ENCODE measurements at places on chromosomes 11 and 22.
A peak's percentile ranks its signal among the peaks of the same experiment; 100 is the strongest.

DNA sequence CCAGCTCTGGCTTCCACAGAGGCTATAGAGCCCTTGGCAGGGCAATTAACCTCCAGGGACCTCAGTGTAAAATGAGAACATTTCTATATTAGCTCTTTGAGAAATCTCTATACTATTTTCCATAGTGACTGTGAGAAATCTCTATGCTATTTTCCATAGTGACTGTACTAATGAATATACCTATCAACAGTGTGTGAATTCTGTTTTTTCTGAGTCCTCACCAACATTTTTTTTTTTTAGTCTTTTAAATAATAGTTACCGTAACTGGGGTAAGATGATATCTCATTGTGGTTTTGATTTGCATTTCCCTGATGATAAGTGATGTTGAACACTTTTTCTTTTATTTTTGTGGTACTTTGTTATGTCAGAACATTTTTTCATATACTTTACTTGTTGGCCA lies 7.0 kb upstream of the MTNR1B start:
- no peaks in the 10 kb centered on the region for H3K36me3 ChIP-seq
- no peak for DNase-seq
- H3K27ac ChIP-seq = no peak overlapping the region
- H3K27me3 ChIP-seq = no peaks in the 10 kb centered on the region
- no peaks in the 10 kb centered on the region for H3K4me1 ChIP-seq

- DNase-seq = no peak
- H3K36me3 ChIP-seq = no peaks in the 10 kb centered on the region
- no peak overlapping the region for H3K27ac ChIP-seq
- no peak overlapping the region for H3K4me3 ChIP-seq
- H3K27me3 ChIP-seq = no peaks in the 10 kb centered on the region
Measured at GRCh38 chr11:71305041-71305440, 52.7 kb upstream of the SHANK2 start.

DNA sequence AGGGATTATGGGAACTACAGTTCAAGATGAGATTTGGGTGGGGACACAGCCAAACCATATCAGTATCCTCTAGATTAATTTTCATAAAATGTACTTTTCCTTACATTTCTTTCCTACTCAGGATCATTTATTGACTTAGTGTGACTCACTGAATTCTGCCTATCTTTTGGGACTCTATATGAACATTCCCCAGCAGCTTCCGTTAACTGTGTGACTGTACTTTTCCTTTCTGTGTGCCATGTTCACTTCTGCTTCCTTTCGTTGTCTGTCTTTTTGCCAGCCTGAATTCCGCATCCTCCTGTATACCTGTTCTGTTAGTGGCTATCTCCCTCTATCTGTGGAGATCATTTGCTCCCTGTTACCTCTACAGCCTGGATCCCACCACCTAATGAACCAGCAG lies 48.8 kb downstream of the SPECC1L start:
- DNase-seq = no peak
- no peak overlapping the region for H3K27ac ChIP-seq
- peaks cover 4% of the 10 kb centered on the region for H3K4me1 ChIP-seq
- H3K27me3 ChIP-seq = no peaks in the 10 kb centered on the region

DNA sequence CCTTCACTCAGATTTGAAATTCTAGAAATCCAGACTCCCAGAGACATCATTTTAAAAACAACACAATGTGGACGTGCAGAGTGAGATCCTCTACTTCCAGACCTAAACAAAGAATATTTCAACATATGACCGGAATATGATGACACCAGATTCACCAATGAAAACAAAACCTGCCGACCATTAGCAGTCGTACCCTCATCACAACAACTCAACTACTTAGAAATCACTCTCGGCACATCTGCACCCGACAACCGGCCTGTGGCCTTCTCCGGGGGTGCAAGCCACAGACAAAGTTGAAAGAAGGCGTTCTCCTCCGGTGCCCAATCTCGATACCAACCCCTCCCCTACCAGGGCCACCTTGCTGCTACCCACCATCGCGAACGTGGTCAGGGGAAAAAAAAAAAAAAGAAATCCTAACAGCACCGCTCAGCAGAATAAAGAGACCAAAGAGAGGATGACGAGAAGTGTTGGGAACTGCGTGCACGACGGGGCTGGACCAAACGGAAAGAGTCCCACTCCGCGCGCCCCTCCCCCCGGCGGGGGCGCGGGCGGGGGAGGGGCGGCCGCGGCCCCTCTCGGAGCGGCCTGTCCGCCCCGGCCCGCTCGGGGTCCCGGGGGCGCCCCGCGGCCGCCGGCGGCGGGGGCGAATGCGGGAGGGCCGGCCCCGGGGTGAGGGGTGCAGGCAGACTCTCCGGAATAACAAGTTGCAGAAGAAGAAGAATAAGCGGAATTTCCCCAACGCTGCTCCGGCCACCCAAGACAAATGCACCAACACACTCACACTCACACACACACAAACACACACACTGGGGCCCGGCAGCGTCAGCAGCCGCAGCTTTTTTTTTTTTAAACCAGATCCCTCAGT lies 1.7 kb downstream of the PHF21A start:
- peak overlapping the region; percentile 93 for H3K27ac ChIP-seq
- H3K4me3 ChIP-seq = peak overlapping the region; percentile 63
- peaks cover 29% of the 10 kb centered on the region for H3K4me1 ChIP-seq
- no peaks in the 10 kb centered on the region for H3K27me3 ChIP-seq
- DNase-seq = peak; percentile 56
- no peaks in the 10 kb centered on the region for H3K36me3 ChIP-seq

GRCh38 chr11:89181111-89181510 lies 3.4 kb downstream of the TYR start:
- no peak overlapping the region for H3K4me3 ChIP-seq
- H3K27me3 ChIP-seq = no peaks in the 10 kb centered on the region
- no peaks in the 10 kb centered on the region for H3K4me1 ChIP-seq
- H3K36me3 ChIP-seq = no peaks in the 10 kb centered on the region
- no peak for DNase-seq
- no peak overlapping the region for H3K27ac ChIP-seq

DNA sequence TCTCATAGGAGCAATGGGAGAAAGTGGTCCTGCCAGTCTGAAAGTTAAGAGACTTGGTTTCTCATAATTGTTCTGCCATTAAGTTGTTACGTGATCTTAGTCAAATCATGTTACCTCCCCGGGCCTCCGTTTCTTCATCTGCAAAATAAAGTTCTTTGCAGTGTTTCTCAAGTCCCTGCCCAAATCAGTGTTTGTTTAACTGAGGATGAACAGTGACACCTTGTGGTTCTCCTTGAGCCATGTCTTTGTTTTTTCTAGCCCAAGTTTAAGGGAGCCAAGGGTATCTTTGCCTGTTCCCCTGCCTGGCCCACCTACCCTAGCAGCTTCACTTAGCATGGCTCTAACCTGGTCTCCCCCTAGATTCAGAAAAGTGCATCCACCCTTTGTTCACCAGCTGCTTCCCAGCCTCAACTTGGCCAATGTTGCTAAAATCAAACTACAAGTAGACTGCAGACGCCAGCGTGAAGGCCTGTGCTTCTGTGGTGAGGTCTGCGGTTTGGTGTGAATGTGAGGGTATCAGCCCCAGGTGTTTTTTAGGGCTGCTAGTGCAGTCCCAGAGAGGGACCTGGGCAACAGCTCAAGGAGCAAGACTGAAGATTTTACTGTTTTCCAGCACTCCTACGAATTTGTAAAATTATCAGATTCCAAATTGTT lies 35.5 kb downstream of the FZD4 start:
- H3K27me3 ChIP-seq = no peaks in the 10 kb centered on the region
- H3K4me1 ChIP-seq = peaks cover 54% of the 10 kb centered on the region

DNA sequence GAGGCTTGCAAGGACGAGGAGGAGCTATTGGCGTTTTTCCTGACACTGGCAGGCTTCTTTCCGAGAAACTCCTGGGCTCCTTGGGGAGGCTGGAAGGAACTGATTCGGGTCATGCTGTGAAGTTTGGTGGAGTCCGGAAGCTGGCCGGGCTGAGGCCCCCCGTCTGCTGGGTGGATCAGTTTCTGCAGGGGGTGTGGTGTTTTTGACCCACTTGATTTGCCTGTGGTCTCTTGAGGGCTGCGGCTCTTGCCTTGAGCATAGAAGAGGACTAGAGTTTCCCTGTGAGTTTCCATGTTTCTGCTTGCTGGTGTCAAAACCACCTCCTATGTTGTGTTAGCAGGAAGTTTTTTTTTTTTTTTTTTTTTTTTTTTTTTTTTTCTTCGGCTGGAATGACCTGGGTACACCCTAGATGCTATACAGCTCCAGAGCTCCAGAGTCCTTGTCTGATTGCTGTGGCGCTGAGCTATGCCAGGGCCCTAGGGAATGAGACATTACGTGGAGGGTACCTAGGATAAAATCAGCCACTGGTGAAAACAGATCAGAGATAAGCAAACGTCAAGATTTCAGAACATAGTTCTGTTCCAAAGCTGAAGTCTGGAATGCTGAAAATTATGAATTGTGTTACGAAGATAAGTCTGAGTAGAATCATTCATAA lies 728 bp downstream of the TBC1D22A start:
- peak overlapping the region; percentile 93 for H3K27ac ChIP-seq
- H3K36me3 ChIP-seq = no peaks in the 10 kb centered on the region
- no peaks in the 10 kb centered on the region for H3K27me3 ChIP-seq
- DNase-seq = peak; percentile 38
- peak overlapping the region; percentile 69 for H3K4me3 ChIP-seq
- no peaks in the 10 kb centered on the region for H3K4me1 ChIP-seq

DNA sequence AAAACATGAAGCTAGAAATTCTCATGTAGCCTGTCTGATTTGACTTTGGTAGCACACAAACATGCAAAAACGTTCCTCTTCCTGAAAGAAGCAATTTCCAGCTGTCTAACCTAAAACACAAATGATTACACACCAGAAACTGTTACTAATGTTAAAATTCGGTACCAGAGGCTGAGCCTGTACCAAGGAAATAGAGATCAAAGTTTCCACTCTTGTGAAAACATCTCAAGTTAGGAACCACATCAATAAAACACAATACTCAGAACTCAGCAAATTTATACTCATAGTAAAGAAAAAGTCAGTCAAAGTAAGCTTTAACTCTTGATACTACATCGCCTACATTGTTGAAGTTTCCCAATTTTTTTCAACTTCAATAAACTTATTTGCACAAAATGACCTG lies 107.8 kb downstream of the FCHSD2 start:
- DNase-seq = no peak
- no peaks in the 10 kb centered on the region for H3K27me3 ChIP-seq
- no peak overlapping the region for H3K27ac ChIP-seq

DNA sequence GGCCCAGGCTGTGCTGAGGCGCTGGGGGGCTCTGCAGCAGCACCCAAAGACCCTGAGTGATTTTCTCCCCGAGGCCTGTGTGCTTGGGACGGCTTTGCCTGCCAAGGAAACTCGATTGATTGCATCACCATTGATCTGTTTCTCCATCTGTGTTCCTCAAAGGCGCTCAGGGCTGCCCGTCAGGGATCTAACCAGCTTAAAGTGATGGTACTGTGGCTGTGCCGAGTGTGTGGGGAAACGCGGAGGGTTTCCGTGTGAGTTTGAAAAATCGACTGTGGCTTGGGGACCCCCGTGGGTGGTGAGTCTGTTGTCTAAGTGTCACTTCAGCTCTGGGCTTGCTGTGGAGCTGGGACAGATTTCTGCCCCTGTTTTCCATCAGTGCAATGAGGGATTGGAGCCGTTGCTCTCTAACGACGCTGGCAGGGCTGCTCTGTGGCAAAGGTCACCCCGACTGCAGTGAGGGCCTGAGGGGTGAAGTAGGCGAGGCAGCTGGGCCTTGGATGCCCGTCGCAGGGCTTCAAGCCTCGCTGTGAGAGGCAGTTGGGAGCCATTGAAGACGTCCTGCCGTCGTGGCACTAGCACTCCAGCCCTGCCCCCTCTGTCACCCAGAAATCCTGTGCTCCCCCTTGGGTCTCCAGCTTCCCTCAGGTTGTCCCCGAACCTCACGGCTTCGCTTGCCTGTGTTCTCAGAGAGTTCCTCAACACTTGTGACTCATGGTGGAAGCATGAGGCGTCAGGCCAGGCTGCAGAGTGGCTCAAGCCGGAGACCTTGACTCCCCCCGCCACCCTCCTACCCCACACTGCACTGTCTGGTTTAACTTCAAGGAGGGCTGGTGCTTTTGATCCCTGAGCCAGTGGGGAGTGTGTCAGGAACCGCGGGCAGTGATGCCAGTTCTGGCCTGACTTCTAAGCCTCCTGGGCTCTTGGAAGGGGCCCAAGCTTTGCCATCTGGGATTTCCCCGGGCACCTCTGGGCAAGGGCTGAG lies 21.8 kb downstream of the CACNA1I start:
- H3K4me1 ChIP-seq = peaks cover 4% of the 10 kb centered on the region
- no peak overlapping the region for H3K27ac ChIP-seq
- no peak for DNase-seq
- no peaks in the 10 kb centered on the region for H3K36me3 ChIP-seq

DNA sequence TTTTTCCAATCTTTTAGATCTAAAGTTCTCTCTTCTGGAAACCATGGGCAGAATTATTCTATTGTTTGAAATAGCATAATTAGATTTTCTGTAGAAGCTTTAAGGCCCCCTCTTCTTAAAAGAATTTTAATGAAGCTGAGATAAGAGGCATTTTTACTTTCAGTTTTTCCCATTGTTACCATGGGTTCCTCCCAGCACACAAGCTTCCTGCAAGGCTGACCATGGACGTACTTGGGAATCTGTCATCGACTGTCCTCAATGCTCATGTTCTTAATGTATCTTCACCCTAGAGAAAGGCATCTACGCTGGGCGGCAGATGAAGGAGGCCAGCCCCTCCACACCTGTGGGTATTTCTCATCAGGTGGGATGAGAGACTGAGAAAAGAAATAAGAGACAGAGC lies 11.1 kb downstream of the OR52K2 start:
- no peaks in the 10 kb centered on the region for H3K36me3 ChIP-seq
- H3K27ac ChIP-seq = no peak overlapping the region
- no peaks in the 10 kb centered on the region for H3K4me1 ChIP-seq
- DNase-seq = no peak
- no peak overlapping the region for H3K4me3 ChIP-seq

GRCh38 chr11:87300640-87301380 lies 263.1 kb downstream of the TMEM135 start:
- H3K36me3 ChIP-seq = no peaks in the 10 kb centered on the region
- DNase-seq = no peak
- H3K27ac ChIP-seq = no peak overlapping the region
- no peaks in the 10 kb centered on the region for H3K27me3 ChIP-seq

DNA sequence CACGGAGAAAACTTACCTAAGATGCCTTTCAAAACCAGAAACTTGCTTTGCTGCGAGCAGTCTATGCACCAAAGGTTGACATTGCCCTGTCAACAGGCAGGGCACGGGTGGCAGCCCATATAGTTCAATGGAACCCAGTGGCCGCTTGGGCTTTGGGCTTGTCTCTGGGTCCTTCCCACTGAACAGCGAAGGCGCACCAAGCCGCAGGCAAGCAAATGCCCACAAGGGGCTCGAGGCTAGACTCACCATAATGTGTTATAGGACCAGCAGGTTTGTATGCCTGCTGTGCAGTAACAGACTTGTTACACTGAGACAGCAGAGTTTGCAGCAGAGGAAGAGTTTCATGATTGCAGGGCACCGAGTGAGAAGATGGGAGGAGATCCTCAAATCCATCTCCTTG lies 20.3 kb downstream of the CLDN5 start:
- H3K4me1 ChIP-seq = no peaks in the 10 kb centered on the region
- no peak overlapping the region for H3K4me3 ChIP-seq
- no peaks in the 10 kb centered on the region for H3K36me3 ChIP-seq
- no peaks in the 10 kb centered on the region for H3K27me3 ChIP-seq

- H3K27me3 ChIP-seq = no peaks in the 10 kb centered on the region
- peak overlapping the region; percentile 83 for H3K27ac ChIP-seq
- no peak for DNase-seq
- H3K36me3 ChIP-seq = peaks cover 4% of the 10 kb centered on the region
Measured at GRCh38 chr11:68373189-68373814, 60.9 kb downstream of the LRP5 start.
